ENCODE measurements at places on chromosomes 13 and 19.

GRCh38 chr19:18704971-18705370 is 21.5 kb downstream of the CRTC1 start:
- DNase-seq: no peak

DNA sequence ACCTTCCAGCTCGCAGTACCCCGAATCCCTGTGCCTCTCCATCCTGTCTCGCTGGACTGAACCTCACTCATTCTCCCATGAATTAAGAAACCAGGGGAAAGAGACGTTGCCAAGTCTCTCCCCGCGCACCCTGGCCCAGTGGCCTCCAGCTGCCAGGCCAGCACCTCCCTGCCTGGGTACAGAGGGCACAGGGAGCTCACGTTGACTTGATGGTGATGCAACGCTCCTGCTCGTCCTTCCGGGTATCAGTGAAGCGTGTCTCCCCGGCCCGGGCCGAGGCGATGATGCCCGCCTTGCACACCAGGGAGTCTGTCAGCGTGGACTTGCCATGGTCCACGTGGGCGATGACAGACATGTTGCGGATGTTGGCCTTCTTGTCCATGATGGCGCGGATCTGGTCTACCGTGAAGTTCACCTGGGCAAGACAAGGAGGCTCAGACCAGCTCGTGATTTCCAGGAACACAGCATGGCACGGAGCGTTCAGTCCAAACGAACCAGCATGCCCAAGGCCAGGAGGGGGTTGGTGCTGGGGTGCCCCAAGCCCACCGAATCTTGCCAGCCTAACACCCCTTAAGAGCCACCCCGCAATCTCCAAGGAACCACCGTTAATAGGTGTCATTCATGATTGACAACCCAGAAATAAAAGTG is 1.2 kb downstream of the EEF2 start:
- no peak for DNase-seq

DNA sequence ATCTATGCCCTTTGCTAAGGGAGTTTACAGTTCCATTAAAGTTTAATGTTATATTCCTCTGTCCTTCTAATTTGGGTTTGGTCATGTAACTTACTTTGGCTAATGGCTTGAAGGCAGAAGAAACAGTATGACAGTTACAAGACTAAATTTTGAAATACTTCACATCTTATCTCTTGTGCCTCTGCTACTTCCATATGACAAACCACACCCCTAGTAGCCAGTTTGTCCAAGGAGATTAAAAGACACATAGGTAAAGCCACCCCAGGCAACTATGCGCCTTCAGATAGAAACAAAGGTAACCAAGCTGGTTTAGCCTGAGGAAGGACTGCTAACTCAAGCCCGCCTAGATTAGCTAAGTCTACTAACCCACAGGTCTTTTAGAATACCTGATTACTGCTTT is 273.4 kb upstream of the MIR17HG start:
- DNase-seq: no peak

DNA sequence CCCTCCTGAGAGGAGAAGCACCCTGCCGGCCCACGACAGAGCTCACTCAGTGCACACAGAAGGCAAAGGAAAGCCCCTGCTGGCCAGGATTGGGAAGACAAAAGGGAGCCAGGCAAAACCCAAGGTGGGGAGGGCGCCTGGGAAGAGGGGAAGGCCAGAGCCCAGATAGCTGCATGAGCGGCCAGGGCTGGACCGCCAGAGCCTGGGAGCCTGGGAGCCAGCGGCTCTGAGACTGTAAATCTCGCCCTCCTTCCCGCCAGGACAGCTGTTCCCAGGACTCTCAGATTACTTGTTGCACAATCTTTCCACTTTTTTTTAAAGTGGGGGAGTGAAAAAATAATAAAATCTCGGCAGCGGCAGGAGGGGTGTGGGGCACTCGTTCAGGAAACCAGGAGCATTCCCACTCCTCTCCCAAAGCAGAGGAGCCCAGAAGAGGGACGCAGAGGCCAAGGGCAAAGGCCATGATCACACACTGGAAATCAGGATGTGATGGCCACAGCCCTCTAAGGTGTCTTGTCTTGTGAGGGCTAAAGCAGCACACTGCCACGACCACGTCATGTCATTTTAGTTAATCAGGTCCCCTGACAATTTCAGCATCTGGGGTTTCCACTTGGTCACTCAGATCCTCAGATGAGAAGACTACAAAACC is 19.6 kb upstream of the EPHX3 start:
- DNase-seq: peak; percentile 83

DNA sequence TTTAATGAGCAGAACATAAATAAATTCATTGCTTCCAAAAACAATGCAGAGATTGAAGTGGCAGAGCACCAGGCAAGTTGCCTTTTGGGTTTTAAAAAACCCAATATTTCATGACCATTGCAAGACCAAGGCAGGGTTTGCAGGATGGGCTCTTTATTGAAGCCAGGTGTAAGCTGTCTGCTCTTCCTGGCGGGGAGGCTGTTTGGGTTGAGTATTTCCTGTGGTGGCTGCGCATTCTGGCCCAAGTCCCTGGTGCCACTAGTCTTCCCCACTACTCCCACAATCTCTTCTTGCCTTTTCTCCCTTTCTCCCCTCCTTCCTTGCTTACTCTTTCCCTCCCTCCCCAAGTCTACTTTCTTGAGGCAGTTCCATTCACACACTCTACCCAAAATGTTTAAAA is 116.4 kb downstream of the AKAP11 start:
- DNase-seq: no peak

GRCh38 chr13:73939603-73940002 is 194.6 kb downstream of the KLF12 start:
- DNase-seq: no peak

All from WTC11 (cell line).